ENCODE measurements at places on chromosomes 16 and 17. TPM values are rescaled to one million over a fixed set of nuclear protein-coding genes. Genes with fewer than 3 reads are reported as not detected.

Gene TUBB3
- total RNA-seq, result 2.3 TPM

Gene B4GALNT2
- not detected for total RNA-seq

Gene MYL11
- not detected for total RNA-seq

Gene CHMP1A
- total RNA-seq, result 153 TPM

Gene HS3ST3B1
- 14.6 TPM for total RNA-seq
